ENCODE measurements at places on chromosomes 3 and 15.

DNA sequence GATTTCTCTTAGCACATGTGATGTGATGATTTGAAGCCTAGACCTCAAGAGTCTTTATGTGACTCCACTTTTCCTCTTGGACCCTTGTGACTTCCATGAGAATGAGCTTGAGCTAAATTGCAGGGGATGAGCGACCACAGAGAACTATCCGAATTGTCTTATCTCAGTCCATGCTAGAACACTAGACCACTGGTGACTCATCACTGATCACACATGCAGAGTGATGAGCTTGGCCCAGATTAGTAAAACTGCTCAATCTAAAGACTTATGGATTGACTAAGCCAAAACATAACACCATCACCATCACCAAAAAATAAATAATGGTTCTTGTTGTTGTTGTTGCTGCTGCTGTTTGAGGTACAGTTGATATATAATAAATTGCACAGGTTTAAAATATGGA lies 114.1 kb upstream of the CFAP20DC start:
- DNase-seq: no peak

DNA sequence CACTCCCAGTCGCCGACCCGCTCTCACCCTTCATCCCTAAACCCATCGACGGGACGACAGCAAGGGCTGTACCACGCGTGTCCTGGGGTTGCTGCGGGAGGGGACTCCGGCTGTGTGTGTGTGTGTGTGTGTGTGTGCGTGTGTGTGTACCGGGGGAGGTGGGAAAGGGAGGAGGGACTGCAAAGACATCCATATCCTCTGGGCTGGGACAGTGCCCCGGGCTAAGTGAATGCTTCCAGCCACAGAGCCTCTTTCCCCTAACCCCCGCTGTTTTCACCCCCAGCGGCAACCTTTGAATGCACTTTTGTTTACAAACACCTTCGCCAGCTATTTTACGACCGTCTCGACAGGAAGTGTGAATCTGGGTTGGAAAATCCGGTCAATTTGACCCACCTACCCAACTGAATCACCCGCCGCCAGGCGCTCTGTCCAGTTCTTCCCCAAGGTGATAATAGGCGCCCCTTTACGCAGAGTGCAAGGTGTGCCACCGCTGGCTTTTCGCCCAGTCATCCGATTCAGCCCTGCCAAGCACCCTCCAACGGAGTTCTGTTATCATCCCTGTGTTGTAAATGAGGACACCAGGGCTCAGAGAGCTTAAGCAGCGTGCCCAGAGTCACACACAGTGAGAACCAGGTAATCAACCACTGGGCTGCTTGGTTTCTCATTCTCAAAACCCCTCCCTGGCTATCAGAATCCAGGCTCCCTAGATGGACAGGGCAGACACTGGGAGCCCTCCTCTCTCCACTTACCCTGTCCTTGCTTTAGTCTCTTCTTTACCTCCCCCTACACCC lies 739 bp upstream of the AMOTL2 start:
- DNase-seq: no peak

DNA sequence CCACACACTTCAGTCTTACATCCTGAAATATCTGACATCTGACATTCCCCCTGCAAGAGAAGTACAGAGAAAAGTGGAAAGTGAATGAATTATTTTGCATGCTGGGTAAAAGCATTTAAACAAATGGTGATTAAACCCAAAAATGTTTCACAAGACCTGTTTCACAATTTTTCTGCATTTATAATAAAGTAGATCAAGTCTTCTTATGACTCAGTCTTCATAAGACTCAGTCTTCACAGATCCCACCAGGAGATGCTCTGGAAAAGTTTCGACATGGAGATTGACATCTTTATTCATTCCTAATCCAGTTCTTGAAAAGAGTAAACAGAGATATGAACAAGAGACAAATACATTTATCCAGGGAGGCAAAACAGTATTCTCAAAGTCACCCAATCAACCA lies 13.2 kb upstream of the EDC3 start:
- no peak for DNase-seq

- DNase-seq: no peak
These were observed 50.1 kb downstream of the NUP210 start for GRCh38 chr3:13370055-13370454.

DNA sequence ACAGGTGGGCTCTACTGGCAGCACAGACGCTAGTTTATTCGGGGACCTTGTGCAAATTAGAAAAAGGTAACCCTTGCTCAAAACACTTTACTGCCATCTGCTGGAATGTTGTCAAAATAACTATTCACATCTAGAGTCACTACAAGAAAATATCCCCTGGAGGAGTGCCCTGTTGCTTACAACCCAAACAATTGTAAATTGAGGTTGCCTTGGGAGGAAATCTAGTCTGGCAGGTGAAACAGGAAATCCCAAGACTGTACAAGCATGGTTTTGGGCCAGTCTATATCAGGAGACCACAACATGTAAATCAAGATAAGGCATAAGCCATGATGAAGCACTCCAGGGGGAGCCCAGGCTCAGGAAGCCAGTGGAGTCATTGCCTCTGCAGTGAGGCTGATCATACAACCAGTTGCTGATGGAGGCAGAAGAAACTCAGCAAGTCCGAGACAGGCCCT lies 136.8 kb upstream of the ACP3 start:
- DNase-seq: no peak

DNA sequence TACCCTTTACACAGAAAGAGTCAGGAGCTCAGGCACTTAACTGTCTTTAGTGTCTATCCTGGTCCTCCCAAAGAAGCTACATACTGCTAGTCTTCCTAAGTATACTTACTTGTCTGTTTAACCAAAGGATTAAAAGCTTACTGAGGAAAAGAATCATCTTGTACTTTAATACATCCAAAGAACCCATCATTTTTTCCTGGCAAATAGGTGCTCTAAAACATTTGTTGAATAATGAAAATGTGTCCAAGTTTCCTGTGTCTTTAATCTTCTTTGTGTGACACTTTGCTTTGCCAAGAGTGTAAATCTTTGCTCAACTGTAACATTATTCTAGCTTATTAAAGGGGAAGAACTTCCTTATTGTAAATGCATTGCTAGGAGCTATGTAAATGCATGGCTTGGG lies 519.2 kb downstream of the OTOL1 start:
- no peak for DNase-seq

- DNase-seq: no peak
These were observed 13.4 kb downstream of the FHIT start for GRCh38 chr3:61237858-61238257.

DNA sequence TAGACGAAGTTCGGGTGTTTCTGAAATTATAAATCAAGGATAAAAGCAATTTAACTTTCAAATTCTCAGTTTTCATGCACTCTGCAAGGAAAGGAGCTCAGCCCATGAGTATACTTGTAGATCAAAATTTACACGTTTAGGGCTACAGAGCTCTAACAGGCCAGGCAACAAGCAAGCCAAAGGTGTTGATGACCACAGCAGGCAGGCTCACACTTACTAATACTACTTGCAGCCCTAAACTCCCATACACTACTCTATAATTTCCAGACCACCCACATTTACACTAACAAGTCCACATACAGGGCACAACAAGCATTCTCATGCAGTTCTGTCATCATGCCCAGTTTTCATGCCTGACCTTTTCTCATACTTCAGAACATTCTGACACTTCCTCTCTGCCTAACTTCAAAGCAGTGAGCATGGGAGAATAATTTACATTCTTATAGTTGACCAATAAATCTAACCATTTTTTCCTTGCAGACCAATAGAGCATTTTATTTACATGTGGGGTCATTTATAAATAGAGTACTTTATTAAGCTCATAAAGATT lies 124.7 kb upstream of the FRMD4B start:
- DNase-seq: no peak

- DNase-seq: no peak
These were observed 8.9 kb upstream of the LRRC2 start for GRCh38 chr3:46574881-46575576.

- no peak for DNase-seq
These were observed 41.1 kb upstream of the APH1B start for GRCh38 chr15:63236272-63236671.
